ENCODE measurements at places on chromosomes 7 and 10.

DNA sequence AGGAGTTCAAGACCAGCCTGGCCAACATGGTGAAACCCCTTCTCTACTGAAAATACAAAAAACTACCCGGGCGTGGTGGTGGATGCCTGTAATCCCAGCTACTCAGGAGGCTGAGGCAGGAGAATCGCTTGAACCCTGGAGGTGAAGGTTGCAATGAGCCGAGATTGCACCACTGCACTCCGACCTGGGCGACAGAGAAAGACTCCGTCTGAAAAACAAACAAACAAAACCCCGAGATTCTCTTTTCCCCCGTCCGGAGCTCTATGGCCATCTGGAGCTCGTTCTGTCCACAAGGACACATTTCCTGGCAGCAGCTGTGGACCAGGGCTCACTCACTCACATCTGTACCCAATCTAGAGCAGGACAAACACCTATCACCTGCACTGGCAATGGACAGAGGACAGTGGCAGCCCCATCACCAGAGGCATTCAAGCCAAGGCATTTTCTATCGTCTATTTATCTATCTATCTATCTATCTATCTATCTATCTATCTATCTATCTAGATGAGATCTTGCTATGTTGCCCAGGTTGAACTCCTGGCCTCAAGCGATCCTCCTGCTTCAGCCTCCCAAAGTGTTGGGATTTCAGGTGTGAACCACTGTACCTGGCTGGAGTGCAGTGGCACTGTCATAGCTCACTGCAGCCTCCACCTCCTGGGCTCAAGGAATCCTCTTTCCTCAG lies 167.1 kb upstream of the TNRC18 start:
- no peak for DNase-seq

DNA sequence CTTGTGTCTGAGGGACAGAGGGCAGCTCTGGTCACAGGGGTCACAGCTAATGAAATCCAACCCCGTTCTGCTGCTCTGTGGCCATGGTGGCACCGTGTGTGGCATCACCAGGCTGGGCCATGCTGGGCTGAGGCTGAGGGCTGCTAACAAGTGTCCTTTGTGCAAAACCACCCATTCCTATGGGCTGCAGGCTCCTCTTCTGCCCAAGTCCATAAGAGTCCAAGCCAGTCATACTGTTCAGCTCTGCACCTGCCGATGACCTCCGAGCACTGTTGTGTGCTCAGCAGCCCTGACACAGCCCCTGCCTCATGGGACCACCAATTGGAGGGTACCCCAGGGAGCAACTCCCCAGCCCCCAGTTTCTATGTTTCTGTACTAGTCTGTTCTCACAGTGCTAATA lies 133.1 kb downstream of the WDR11 start:
- DNase-seq, result no peak

GRCh38 chr7:68547799-68548198 lies 1050.5 kb upstream of the AUTS2 start:
- DNase-seq, result no peak

DNA sequence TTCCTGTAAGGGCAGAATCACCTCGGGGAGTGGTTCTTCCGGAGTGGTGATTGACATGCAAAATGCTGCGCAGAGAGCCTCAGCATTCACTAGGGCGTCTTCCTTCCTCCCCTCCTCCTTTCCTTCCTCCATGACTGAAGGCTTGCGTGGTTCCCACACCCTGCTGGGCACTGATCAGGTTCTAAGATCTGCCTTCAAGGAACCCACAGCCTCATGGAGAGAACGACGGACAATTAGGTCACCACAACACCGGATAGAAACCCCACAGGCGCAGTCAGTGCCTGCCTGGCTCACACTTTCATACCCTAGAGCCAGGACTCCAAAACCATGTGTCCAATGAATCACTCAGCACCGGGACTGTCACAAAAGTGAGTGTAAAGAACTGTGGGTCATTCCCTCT lies 131.3 kb downstream of the DPP6 start:
- no peak for DNase-seq

DNA sequence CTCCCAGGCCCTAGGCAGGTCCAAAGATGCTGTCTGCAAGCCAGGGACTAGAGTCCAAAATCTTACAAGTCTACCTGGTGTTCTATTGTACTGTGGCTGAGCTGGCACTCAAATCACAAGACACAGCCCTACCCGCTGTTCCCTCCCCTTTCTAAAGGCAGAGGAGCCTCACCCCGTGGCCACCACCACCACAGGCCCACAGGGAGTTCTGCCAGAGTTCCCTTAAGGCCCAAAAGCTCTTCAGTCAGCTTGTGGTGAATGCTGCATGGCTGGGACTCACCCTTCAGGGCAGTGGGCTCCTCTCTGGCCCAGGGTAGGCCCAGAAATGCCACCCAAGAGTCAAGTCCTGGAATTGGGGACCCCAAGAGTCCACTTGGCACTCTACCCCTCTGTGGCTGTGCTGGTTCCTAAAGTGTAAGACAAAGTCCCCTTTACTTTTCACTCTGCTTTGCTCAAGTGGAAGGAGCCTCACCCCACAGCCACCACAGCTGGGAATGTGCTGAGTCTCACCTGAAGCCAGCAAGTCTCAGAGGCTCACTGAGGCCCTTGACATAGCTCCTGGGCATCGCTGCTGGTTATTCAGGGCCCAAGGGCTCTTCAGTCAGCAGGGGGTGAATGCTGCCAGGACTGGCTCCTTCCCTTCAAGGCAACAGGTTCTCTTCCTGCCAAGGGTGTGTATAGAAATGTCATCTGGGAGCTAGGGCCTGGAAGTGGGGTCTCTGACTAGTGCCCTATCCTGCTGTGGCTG lies 48.8 kb upstream of the PSAP start:
- no peak for DNase-seq

DNA sequence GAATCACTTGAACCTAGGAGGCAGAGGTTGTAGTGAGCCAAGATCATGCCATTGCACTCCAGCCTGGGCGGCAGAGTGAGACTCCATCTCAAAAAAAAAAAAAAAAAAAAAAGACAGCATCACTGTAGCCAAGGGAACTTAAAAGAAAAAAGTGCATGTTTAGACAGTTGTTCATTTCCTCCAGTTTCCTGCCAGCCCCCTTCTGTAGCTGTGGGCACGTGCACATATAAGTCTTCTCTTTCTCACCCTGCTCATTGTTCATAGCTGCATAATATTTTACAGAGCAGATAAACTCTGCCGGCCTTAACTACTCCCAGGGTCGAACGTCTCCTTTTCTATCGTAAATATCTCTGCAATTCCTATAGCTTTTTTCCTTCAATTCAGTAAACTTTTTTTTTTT lies 132.6 kb downstream of the LHPP start:
- DNase-seq, result no peak

DNA sequence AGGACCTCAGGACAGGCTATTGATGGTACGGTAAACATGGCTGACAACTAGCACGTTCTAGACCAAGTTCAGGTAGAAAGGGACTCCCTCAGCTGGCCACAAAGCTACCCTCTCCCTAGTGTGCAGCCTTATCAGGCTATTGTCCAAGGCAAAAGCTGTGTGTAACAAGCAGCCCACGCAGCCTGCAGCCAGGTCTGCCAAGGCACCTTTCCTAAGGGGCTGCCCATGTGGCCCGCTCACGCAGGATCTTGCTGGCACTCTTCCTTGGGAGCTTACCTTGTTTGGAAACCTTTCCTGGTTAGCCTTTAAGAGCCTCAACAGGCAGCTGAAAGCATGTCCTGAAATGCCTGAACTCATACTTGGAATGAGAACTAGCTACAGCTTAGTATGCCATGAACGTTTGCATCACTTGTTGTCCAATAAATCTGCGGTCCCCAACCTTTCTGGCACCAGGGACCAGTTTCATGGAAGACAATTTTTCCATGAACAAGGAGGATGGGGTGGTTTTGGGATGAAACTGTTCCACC lies 51.7 kb downstream of the SYPL1 start:
- no peak for DNase-seq

DNA sequence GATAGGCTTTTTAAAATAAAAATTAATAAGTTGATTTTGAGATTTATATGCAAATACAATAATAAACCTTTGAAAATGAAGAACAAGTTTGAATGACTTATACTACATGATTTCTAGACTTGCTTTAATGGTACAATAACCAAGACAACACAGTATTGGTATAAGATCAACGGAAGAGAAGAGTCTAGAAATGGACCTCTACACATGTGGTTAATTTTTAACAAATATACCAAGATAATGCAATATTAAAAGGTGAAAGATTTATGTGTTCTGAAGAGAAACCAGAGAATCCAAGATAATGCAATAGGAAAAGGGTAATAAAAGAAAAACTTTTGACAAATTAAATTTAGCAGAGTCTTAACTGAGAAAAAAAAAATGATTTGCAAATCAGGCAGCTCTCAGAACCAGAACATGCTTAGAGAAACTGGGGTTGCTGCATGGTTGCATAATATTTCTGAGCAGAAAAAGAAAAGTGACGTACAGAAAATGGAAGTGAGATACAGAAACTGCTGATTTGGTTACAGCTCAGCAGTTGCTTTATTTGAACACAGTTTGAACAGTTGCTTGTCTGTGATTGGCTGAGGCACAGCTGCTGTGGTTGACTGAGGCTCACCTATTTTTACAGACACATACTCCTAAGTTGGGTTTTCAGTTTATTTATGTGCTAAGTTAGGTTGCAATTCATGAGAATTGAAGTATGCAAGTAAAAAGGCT lies 365.9 kb downstream of the CRPPA start:
- no peak for DNase-seq

DNA sequence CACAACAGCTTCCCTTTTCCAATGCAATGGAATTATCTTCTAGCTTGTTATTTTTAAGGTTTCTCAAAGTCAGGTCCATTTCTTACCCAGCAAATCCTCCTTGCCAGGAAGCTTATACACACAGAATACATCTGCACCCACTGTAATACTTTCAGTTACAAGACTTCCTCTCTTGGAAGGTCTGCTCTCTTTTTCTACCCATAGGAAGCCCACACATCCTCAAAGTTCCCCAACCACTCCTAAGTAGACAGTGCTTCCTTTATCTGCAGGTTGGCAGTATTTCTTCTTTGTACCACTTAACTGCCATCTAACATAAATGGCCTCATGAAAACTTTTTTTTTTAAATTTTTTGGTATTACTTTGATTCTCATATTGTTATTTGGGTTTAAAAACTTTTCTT lies 155.6 kb downstream of the TAX1BP1 start:
- DNase-seq, result no peak
